ENCODE measurements at places on chromosomes 6 and 20.

DNA sequence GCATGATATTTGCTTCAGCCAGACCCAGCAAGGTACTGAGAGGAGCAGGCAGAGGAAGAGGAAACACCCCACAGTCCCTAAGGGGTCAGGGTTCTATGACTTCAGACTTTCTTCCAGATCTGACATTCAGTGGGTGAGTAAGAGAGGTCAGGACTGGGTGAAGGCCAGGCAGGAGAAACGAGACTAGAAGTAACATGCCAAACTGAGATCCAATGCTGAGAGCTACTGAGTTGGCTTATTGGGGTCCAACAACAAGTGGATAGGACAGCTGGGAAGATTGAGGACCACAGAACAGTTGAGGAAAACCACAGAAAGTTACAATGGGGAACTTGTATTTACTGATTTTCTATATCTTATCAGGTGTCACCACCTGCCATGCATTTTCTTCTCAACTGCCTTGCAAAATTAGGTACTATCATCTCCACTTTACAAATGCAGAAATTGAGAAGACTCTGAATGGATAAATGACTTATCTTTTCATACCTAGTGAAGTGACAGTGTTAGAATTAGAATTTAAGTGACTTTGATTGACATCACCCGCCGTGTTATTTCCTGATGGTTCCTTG lies 43.8 kb upstream of the HIVEP1 start:
- DNase-seq, result no peak

GRCh38 chr20:25586877-25587276 lies 1.5 kb upstream of the NINL start:
- DNase-seq, result peak; percentile 27

DNA sequence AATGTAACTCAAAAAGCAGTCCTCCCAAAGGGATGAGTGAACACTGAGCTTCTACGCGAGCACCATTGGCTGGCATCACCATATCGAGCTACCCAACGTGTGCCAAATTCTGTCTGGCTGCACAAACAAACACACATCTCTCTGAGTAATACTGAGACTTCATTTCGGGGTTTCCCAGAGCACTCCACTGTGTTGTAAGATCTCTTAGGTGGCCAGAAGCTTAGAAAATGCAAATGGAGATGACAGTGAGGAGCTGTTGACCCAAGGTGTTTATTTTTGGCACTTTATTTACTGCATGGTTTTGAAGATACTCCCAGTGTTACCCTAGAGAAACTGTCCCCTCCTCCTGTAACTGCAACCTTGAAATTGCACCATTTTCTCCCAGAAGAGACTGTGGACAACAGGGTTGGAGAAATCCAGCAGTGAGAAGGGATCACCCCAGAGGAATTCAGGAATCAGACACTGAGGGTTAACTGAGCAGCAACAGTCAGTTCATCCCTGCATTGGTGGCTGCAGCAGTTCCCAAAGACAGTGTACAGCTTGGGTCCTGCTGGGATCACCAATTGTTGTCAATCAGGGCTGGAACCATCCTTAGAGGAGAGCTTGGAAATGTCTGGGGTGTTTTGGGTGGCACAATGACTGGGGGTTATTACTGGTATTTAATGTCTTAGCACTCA lies 1.0 kb upstream of the RIPOR2 start:
- DNase-seq, result peak; percentile 55

DNA sequence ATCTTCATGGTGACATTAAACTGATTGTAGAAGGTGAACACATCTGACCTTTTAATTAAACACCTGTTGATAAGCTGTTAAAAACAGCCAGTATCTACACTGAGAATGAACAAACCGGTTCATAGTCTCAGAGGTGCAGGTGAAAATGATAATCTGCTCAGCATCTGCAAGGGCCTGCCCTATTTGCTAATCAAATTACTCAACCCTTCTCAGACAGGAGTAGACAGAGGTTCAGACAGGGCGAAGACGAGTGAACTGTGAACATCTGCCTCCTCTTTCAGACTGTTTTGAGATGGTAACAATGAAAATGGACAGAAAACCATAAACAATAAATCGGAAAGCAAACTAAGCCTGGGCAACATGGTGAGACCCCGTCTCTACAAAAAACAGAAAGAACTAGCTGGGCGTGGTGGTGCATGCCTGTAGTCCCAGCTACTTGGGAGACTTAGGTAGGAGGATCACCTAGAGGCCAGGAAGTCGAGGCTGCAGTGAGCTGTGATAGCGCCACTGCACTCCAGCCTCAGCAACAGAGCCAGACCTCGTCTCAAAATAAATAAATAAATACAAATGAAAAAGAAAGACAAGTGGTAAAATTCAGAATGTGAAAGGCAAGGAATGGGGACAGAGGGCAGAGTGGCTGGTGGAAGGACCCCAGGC lies 55.9 kb downstream of the NINL start:
- DNase-seq, result no peak

DNA sequence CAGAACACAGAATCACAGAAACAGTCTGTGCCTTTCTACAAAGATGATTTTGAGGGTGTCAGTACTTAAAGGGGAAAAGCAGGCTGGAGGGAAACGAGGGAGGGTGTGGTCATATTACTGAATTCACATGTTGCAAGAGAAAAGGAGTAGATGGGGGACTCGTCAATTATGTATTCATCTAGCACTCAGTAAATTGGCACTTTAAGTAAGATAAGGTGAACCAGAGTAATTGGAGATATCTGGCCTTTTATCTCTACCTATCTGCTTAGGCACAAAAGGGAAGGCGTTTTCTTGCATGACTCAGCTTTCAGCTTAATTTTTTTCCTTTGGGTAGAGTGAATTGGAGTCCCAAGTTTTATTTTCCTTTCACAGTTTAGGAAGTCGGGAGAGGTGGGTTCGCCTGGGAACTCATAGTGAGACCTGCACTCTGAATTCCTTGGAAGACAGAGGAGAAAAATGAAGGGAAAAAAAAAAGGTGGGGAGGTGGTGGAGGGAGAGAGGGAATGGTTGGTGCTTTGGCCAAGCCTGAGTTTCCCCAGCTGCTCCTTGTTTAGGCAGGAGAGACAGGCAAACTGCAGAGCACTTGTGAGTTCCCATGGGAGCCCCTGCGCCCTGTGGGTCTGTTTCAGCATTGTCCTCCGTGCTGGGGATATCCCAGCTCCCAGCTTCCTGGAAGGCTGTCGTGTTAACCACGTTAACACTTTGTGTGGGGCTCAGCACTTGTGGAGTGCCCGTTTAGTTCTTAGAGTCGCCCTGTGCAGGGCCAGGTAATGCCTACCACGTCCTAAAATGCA lies 19.7 kb upstream of the GTSF1L start:
- no peak for DNase-seq

- DNase-seq, result no peak
These were observed 7.3 kb upstream of the CGA start for GRCh38 chr6:87102151-87102621.

- DNase-seq, result no peak
These were observed 60.8 kb upstream of the RPS6KA2 start for GRCh38 chr6:166687879-166688205.

DNA sequence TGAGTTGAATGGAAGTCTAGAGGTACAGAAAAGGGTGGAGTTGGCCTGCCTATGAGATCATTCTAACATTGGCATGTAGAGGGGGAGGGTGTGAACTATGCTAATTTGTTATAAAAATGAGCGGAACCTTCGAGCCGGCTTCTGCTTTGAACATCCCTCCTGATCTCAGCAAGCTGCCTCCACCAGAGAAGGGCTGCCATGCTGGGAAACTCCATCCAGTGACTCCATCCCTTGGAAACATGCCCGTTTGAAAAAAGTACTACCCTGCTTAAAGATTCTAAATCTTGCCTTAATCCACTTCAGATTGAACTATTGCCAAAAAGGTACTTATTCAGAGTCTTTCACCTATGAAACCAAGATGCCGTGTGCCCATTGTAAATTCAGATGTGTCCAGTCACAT lies 43.6 kb upstream of the TMEM170B start:
- no peak for DNase-seq

GRCh38 chr6:156780102-156780641 lies 3.0 kb downstream of the ARID1B start:
- peak; percentile 95 for DNase-seq

GRCh38 chr6:157877573-157878438 lies 54.8 kb downstream of the SNX9 start:
- no peak for DNase-seq

DNA sequence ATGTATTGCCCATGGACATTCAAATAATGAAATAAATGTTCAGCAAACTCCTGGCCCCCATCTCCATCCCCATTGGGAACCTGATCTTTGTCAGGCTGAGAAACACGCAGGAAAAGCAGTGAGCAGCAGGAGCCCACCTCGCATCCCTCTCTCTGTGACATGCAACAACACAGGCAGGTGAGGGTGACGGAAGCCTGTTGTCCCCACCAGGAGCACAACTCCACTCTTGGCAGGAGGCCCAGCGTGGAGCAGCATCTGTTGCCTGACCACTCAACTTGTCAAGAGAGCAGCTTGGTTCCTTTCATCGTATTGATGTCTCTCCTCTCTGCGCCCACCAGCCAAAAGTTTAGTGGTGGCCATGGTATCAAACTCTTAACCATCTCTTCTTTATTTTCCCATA lies 586.9 kb upstream of the ARID1B start:
- no peak for DNase-seq

GRCh38 chr20:48698507-48699267 lies 129.1 kb downstream of the PREX1 start:
- no peak for DNase-seq

DNA sequence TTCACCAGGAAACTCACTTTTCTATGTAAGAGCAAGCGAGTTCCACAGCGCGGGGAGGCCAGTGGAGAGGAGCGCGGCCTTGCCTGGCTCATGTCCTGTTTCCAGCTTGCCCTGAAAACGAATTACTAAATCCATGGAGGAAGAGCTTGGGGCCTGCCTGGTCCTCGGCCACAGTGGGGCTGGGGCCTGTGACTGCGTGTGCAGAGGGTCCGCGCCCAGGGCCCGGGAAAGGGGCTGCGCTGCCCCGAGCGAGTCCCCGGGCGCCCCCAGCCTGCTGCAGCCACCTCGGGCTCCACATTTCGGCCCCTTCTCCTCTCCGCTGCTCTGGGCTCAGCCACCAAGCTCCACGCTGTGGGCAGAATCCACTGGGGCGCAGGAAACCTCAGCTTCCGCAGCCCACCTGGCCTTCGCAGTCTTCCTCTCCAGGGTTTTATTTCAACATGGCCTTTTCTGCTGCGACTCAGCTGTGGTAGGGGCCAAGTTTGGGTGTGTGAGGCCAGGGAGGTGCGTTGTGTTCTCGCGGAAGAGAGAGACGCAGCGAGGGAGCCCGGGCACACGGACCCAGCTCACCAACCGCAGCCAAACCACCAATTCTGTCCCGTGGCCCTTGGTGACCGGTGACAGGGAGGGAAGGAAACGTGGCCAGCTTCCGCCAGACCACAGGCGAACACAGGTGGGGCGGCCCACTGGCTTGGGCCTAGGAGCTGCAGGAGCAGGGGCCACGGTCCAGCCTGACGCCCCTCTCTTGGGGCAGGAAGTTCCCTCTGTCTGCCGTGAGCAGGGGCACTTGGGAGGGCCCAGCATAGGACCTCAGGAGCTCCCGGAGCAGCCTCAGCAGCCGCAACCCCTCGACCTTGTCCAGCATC lies 211.4 kb downstream of the ERMARD start:
- no peak for DNase-seq

- peak; percentile 52 for DNase-seq
These were observed 13.4 kb upstream of the MRGBP start for GRCh38 chr20:62782893-62783278.

DNA sequence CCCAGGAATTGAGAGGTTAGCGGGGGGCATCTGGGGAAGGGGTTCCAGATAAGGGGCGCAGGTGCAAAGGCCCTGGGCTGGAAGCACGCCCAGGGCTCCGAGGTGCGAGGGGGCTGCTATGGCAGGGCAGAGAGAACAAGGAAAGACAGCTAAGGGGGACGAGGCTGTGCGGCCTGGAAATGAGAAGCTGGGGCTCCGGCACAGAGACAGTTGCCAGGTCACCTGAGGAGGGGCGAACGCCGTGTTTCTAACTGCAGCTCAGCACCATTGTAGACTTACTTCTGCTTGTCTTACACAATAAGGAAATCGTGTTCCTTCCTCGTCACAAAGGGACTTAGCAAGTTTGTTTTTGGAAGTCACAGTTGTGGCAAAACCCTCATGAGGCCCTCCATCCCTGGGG lies 68.9 kb upstream of the TBXT start:
- DNase-seq, result no peak

DNA sequence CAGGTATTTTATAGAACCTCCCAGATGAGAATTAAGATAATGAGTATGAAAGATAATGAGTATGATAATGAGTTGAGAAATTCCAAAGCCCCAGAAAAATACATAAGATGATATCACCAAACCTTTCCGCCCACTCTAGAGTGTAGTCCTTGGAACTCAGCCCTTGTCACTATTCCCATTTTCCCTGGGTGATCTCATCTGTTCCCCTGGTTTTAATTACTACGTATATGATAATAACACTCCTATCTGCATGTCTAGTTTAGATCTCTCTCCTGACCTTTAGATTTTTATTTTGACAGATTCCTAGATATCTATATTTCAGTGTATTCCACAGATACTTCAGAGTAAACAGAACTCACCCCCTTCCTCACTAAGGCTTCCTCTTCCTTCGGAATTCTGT lies 51.0 kb upstream of the ASIP start:
- DNase-seq, result no peak

GRCh38 chr6:89186762-89187161 lies 30.4 kb downstream of the GABRR1 start:
- no peak for DNase-seq

DNA sequence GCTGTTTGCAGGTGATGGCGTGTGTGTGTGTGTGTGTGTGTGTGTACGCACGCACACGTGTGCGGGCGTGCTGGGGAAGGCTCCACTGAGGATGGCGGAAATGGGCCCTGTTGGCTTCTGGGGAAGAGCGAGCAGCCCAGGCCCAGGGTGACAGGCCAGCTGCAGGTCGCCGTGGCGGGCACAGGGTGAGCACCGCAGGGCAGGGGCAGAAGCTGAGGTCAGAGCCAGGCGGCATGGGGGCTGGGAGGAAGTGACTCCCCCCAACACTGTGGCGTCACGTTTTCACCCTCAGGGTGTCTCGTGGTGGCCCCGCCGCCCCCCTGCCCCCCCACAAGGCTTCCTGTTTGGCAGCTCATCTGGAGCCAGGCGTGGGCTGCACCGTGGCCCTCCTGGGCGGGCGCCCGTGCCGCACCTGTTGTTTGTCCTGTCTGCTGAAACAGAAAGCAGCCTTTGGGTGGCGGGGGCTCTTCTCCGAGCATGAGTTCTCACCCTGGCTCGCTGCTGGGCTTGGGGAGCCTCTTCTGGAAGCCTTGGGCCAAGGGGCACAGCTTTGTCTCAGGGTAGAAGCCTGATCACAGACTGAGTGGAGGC lies 7.1 kb downstream of the RBM38 start:
- no peak for DNase-seq

GRCh38 chr6:143232849-143233248 lies 172.2 kb downstream of the AIG1 start:
- peak; percentile 31 for DNase-seq

DNA sequence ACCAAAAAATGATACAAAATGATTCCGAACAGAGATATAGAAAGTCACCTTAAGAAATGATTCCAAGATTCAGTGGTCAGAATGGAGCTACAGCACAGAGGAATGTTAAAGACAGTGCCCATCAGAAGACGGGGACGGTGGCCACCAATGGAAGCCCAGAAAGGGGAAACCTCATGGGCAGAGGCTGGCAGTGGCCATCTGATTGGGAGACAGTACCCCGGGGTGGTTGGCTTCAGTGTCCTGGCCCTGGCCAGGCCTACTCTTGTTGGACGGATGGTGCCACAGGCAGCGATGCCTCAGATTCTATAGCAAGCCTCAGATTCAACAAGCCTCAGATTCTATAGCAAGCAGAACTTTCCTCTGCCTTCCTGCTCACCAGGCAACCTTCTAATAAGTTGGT lies 16.6 kb upstream of the PI16 start:
- DNase-seq, result no peak

Measured in cardiac fibroblast (primary cell).